ENCODE measurements at places on chromosomes 2 and 18.
A peak's percentile ranks its signal among the peaks of the same experiment; 100 is the strongest.

DNA sequence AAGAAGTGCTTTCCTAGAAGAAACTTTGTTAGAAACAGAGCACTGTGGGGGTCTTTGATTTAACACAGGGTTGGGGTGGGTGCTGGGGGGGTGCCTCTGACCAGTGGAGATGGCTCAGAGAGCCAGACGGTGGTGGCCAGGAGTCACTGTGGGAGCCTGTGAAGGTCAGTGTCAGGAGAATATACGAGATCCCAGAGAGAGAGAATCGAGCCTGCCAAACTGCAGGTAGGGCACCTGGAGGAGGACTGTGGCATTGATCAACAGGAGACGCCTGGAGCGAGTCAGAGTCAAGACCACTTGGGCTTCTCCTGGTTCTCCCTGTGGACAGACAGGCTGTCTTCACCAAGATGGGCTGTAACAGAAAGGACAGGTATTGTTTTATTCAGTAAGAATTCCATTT, 136.5 kb upstream of the TWIST2 start:
- no peak for DNase-seq

DNA sequence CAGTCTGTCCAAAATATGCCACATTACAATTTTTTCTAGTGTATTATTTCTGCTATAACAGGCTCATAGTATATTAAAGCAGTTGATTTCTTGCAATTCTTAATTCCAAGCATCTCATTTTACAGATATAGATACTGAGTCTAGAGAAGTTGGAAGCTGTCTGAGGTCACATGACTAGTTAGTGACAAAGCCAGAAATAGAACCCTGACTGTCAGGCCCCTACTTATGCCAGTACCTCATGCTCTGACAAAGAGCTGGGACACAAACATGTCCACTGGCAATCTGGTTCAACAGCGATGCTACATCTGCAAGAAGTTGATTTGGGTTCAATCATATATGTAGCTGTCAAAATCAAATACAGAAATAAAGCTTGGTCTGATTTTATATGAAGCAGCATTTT, 750.4 kb upstream of the FAM98A start:
- no peak for DNase-seq

GRCh38 chr2:150491943-150492342, 4.5 kb upstream of the RND3 start:
- DNase-seq, result no peak

GRCh38 chr2:152354909-152355308, 19.9 kb downstream of the FMNL2 start:
- peak; percentile 42 for DNase-seq

DNA sequence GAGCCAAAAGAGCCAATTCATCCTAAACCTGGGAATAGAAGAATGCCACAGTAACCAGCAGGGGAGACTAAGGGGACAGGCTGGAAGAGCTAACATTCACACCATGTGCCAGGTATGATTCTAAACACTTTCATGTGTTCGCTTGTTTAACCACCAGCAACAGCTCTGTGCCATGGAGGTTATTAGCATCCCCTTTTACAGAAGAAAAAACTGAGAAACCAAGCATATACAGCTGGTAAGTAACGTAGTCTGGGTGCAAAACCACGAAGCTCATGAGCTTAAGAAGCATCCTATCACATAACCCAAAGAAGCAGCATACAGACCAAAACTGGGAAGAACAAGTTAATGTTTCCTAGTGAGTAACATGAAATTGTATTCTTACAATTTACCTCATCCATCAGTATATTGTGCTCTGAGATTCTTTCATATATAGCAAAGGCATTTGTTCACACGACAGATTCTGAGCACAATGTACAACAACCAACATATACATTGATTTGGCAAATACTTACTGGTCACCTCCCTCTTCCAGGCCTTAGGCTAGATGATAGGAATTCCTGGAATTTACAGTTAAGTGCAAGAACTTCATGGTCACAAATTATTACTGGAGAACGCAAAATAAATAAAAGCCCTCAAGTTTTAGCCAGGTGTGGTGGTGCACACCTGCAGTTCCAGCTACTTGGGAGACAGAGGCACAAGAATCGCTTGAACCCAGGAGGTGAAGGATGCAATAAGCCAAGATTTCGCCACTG, 36.5 kb upstream of the HNRNPA3 start:
- DNase-seq, result no peak

DNA sequence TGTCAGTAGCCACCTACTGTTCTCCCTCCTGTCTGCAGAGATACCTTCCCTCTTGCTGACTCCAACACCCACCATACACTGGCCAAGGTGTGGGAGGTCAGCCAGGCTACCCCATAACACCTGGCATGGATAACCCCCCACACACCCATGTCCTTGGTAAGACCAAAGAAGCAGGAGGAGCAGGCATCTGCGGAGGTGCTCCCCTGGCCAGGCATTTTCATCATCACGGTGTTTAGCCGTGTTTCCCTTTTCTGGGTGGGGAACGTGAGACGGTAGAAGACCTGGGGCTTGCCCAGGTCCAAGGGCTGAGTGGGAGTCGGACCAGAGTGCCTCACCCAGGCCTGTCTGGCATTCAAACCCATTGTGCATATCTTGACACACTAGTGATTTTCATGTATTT, 150.3 kb downstream of the SMAD7 start:
- no peak for DNase-seq

Measured in NCI-H446 (cell line).